ENCODE measurements at places on chromosomes 3 and 15.

DNA sequence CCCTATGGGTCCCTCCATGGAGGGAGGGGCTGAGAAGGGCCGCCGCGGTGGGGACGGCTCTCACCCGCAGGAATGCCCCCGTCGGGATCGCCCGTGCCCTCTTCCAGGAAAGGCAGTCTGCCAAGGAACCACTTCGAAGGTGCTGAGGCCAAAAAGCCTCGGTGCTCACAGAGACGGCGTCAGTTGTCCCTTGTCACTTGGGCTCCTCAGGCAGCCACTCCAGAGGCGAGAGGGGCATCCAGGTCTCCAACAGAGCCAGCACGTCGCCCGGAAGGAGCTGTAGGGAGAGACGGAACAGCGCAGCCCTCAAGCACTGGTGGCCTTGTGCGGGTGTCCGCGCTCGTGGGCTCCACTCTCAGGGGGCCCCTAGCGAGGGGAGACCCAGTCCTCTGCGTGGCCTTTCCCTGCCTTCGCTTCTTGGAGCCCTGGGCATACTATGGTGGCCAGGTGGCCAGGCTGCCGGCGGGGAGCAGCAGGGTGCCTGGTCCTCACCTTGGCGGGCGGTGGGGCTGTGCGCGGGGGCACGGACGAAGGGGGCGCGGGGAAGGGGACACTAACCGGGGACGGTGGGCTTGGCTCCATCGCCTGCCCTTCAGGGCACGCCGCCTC, 994 bp downstream of the MESP1 start:
- DNase-seq = no peak

- DNase-seq = no peak
Measured at GRCh38 chr15:33788906-33789540, 179.3 kb upstream of the CHRM5 start.

DNA sequence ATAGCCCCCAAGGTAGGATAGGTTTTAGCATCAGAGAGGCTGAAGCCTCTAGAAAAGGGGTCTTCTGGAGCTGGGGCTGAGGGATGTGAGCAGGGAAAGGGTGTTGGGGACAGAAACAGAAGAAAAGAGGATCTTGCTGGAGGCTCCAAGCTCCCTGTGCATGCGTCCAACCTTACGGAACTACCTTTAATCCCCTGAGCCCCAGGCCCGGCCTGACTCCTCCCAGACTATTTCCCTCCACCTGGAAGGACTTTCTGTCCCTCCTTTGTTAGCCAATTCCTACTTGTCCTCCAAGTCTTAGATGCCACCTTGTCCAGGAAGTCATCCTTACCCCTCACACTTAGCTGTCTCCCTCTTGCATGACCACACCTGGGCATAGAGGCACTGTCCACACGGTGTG, 50.0 kb upstream of the VPS8 start:
- no peak for DNase-seq

DNA sequence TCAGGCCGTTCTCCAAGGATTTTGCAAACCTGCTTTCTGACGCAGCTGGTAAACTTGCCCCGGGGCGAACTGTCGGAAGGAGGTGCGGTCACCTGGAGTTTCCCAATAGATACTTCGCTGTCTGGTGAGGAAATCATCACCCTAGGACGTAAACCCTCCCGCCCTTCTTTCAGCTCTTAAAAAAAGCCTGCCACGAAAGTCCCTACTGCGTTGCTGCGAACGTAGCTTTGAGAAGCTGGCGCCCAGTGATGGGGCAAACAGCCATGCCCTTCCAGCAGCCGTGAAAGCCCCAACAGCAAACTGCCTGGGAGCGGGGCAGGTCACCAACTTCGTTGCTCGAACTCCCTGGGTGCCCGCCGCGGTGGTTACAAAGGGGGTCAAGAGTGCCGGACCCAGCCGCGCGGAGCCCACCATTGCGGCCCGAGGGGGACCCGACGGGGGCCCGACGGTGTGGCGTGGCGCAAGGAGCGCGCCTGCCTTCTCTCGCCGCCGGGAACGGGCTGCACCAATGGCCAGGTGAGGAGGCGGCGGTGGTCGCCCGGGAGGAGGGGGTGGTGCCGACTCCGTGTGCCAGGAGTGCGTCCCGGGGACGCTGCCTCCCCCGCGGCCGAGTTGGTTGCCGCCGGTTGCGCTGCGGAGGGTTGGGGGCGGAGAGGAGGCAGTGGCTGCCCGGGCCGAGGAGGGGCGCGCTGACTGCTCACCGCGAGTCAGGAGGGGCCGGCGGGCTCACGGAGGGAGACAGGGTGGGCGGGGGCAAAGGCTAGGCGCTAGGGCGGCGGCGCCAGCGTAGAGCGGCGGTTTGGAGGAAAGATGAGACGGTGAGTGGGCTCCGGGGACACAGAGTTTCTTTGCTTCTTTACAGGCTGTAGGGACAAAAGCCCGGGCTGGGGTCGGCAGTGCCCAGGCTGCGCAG, at the start of gene PHLDB2:
PHLDB2 (plus strand) TSS at position 205 of the 913 bp plus-strand sequence. CDS start 24,813 bp downstream, outside the sequence.
- peak; percentile 57 for DNase-seq

GRCh38 chr15:40769274-40770146, at the start of gene C15orf62:
C15orf62 (plus strand) TSS chr15:40769980; CDS start chr15:40770496, 516 bp downstream.
- peak; percentile 55 for DNase-seq

All from CD4-positive, alpha-beta T cell treated with Interleukin-15 for 4 hours (primary cell).